Natural killer cell treated with Interleukin-12 subunit alpha and Interleukin-12 subunit beta and Interleukin-15 and Interleukin-18, amount 100 ng/mL, for 72 hours (primary cell): ENCODE measurements at places on chromosomes 6 and 20.

GRCh38 chr6:3250231-3250675 is 8.5 kb upstream of the PSMG4 start:
- DNase-seq, result no peak

DNA sequence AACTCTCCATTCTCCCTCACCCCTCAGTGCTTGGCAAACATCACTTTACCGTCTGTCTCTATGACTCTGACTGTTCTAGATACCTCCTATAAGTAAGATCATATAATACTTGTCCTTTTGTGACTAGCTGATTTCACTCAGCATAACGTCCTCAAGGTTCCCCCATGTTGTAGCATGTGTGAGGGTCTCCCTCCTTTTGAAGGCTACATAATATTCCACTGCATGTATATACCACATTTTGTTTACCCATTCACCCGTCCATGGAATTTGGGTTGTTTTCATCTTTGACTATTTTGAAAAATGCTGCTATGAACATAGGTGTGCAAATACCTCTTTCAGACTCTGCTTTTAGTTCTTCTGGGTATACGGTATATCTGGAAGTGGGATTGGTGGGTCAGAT is 28.3 kb downstream of the CTCFL start:
- DNase-seq, result no peak

DNA sequence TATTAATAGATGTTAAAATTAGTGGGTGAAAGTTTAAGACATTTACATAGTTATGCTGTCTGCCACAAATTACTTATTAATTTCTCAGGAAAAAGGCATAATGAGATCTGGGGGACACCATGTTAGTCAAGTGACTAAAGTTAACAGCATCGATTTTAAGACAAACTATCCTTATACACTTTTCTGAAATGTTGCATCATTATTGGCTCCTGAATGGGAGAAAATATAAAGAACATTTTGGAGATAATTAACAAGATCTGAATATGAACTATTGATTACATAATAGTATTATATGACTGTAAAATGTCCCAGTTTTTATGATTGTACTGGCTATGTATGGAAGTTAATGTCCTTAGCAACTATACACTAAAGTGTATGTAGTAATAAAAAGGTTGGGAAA is 7.9 kb downstream of the OR2B3 start:
- no peak for DNase-seq

DNA sequence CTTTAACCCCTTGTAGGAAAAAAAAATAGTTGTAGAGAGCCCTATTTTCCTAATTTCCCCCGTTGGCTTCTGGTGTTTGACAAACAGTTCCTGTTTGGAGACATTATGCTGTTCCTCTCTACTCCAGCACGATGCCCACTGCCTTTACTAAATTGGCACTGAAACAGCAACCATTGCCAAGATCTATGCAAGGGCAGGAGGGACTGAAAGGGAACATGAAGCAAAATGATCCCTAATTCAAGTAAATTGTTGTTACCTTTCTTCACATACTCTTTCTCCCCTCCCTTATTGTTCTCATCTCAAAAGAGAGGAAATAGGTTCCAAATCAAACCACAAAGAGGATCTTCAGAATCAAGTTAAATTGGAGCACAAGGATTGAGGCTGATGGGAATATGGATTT is 764.1 kb upstream of the MMS22L start:
- DNase-seq, result no peak

DNA sequence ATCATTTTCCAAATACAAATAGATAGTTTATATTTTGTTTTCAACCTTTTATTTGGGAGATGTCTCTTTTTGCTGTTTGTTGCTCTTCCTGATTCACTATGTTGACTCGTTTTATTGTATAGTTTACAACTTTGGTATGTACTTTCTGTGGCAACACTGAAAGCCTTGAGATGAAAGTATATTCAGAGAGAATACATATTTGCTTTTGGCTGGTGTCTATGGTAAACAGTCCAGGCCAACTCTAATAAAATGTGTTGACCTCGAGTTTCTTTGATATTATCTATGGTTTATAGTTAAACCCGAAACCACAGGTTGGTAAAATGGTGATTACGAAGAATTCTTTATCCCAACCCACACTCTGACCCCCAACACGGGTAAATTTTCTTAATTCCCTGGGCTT is 919.6 kb upstream of the MAP3K7 start:
- DNase-seq, result no peak

DNA sequence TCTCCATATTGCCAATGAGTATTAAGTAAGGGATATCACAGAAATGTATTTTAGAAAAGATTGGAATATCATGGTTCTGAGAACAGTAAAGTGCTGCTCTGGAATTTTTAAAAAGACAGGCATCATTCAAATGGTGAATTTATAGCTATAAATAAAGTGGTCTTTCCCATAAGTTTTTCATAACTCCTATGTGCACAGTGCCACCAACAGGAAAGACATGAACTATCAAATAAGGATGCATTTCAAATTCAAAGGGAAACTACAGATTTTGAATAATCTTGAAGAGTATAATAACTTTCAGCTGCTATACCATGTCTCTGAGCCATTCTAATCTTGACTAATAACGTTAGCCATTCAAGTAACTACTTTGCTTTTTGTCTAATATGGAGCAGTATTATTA is 456.8 kb upstream of the GJE1 start:
- no peak for DNase-seq

- no peak for DNase-seq
Observed at GRCh38 chr6:164478426-164478825, 831.0 kb downstream of the C6orf118 start.

GRCh38 chr6:101118136-101118396 is 236.9 kb upstream of the ASCC3 start:
- no peak for DNase-seq

DNA sequence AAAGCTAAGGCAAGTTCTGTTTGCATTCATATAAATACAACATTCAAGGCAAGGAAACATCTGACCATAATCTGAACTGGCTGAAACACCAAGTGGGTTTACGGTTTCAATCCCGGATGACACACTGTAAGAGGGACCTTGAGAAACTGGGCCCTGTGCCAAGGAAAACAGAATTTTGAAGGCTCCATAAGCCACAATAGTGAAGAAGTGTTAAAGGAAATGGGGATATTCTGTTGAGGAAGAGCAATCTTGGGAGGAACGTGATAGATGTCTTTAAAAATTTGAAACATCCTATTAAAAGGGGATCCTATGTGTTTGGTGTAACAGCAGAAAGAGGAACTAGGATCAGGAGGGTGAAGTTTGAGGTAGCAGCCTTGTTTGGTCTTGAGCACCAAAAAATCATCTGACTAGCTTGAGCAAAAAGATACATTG is 82.4 kb upstream of the TAB2 start:
- DNase-seq, result no peak

GRCh38 chr6:168867247-168868102 is 386.2 kb downstream of the THBS2 start:
- no peak for DNase-seq

- no peak for DNase-seq
Observed at GRCh38 chr6:80967609-80968008, 784.9 kb downstream of the TENT5A start.

- no peak for DNase-seq
Observed at GRCh38 chr6:17930321-17930993, 57.0 kb downstream of the KIF13A start.

DNA sequence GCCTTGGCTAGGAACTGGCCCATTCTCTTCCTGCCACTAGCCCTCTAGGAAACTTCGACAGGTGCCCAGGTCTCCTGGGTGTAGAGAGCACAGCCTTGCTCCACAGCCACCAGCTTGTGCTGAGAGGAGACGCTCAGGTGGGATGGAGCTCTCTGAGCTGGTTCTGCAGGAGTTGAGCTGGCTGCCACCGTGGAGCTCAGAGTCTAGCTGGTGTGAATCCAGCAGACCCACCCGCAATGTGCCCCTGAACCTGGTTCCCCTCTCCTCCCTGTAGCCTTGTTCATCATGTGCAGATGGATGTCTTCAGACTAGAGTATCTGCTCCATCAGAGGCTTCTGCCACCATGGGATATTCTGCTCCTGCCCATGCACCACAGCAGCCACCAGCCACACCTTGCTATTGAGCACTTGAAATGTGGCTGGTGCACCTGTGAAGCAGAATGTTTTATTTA is 222.5 kb downstream of the SYNDIG1 start:
- DNase-seq, result no peak

DNA sequence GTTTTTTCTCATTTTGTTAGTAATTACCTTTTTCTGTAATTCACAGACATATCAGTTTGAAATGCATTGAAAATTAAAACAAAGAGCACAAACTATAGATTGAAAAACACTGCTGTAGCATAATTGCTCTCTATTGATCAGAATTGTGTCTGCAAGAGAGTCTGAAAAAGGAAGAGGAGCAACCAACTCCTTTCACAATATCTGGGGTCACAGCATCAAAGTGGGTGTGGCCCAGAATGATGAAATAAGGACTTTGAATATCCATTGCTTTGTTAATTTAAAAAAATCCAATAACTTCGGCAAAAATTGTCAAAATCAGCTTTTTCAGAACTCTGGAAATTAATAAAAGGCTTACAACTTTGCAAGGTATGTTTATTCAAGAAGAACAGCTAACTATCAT is 99.2 kb downstream of the MYLK4 start:
- DNase-seq, result no peak

- peak; percentile 0 for DNase-seq
Observed at GRCh38 chr20:57939499-57939898, 229.7 kb upstream of the PMEPA1 start.

DNA sequence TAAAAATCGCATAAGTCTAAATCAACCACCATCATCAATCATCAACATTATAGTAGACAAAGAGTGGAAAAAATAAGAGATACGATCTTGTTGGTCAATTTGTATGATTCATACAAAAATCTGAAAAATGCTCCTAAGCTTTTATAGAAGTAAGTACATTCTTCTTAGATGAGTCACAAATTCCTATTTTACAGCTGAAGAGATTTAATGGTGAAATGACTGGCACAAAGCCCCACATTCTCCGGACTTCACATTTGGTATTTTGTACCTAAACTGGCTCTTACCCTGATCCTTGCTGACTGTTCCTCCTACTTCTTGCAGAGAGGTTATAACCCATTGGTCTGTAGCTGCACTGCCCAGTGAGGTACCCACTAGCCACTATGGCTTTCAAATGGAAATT is 29.9 kb upstream of the PREP start:
- DNase-seq, result no peak

DNA sequence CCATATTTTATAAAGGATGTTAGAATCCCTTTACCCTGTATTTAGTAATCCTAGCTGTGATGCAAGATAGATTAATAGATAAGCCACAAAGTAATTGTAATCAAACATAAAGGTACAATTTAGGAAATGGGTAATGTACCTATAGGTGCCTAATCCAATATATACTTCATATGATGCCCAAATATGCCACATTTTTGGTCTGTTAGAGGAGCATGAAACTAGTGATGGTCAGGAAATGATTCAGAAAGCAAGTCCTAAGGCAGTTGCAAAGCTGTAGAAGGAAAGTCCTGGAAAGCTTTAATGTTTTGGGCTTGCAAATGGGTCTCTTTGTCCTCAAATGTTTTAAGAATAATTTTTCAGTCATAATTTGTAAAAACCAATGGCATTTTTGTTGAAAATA is 76.6 kb upstream of the PTPRK start:
- DNase-seq, result no peak

DNA sequence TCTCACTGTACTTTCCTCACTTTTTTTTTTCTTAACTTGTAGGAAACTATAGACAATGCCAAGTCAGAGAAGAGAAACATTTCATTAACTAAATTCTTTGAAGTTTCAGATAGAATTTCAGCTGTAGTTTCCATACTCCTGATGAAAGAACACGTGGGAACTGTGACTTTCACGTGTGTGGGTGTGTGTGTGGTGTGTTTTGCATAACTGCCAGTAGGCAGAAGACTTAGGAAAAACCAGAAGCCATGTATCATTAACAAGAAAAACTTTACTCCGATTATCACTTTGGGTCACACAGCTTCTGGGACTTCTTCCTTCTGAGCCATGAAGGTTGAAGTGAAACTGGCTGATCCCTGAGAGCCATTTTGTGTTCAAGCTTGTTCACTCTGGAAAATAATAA is 483.3 kb downstream of the TFAP2B start:
- no peak for DNase-seq

DNA sequence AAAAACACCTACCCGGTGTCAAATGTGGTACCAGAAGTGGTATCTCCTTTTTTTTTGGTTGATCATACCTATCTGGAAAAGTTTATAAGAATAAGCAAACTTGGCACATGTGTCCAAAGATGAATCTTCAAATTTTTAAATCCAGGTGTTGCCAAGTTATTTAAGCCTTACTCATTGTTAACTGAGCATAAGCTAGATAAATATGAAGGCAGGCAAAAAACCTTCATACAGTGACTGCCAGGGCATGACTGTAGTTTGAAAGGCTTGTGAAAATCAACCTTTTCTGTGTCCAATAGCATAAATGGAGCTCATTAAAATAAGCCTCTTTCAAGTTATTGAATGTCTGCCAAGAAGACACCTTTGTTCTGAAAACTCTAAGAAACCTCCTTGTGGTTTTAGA is 699.2 kb downstream of the DOK5 start:
- no peak for DNase-seq

DNA sequence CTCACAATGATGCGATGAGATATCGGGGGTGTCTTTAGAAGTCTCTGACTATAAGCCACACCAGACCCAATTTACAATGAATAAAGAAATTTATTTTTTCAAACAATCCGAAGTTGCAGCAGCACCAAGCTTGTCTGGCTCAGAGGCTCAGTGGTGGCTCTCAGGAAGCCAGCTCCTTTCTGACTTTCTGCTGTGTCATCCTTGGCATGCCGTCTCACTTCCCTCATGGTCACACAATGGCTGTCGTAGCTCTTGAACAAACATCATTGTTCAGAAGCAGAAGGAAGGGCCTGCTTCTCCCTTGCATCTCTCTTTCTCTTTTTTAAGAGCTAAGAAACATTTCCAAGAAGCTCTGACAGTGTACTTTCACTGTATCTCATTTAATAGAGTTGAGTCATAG is 299.0 kb downstream of the DOK5 start:
- DNase-seq, result no peak

DNA sequence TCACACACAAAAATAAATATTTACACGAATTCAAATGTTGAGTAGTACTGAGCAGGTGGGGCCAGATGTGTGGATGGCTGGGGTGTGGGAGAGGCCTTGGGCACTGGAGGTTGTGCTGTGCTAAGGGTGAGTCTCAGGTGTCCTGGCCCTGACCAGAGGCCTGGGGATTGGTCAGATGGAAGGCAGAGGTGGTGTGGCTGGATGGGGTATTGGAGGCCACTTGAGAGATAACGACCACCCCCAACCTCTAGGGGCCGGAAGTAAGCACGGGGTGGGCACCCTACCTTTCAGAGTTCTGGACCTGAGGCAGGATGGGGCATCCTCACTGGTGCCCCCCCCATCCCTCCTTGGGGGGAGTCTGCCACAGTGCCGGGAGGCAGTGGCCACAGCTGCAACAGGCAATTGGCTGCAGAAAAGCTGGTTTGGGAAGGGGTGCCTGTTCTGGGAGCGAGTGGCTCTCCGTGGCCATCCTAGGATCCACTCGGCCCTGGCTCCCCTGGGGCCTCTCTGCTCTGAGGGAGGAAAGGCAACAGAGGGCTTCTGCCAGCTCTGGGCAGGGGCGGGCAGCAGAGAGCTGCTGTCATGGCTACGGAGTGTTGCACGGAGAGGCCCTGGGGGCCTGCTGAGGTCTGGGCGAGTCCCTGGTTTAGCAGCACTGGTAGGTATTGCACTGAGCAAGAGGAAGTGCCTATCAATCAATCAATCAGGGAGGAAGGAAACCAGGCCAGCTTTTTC is 87.6 kb downstream of the ASXL1 start:
- DNase-seq, result peak; percentile 49

- DNase-seq, result no peak
Observed at GRCh38 chr6:137878486-137879285, 11.6 kb downstream of the TNFAIP3 start.
